Stimulated activated CD4-positive, alpha-beta T cell treated with anti-CD3 and anti-CD28 coated beads, Interleukin-12 subunit alpha, Interleukin-12 subunit beta, amount 100 ng/mL, for 4 hours (primary cell): ENCODE measurements at places on chromosomes 11 and 22.

GRCh38 chr22:23621082-23621780 is 10.9 kb downstream of the DRICH1 start:
- no peak for DNase-seq

- no peak for DNase-seq
Measured at GRCh38 chr11:65008873-65009272, 5.1 kb upstream of the ARL2 start.

- no peak for DNase-seq
Measured at GRCh38 chr22:17803609-17804270, 29.5 kb upstream of the BID start.

GRCh38 chr22:20021196-20022181 is 579 bp downstream of the TANGO2 start:
- no peak for DNase-seq

GRCh38 chr22:36828815-36829214 is 12.0 kb upstream of the PVALB start:
- DNase-seq: no peak

- DNase-seq: no peak
Measured at GRCh38 chr22:46108564-46109473, 41.5 kb upstream of the PPARA start.

GRCh38 chr11:62463121-62463542 is 44.3 kb downstream of the SCGB1A1 start:
- DNase-seq: no peak

GRCh38 chr11:45653277-45653676 is 12.1 kb downstream of the CHST1 start:
- no peak for DNase-seq

DNA sequence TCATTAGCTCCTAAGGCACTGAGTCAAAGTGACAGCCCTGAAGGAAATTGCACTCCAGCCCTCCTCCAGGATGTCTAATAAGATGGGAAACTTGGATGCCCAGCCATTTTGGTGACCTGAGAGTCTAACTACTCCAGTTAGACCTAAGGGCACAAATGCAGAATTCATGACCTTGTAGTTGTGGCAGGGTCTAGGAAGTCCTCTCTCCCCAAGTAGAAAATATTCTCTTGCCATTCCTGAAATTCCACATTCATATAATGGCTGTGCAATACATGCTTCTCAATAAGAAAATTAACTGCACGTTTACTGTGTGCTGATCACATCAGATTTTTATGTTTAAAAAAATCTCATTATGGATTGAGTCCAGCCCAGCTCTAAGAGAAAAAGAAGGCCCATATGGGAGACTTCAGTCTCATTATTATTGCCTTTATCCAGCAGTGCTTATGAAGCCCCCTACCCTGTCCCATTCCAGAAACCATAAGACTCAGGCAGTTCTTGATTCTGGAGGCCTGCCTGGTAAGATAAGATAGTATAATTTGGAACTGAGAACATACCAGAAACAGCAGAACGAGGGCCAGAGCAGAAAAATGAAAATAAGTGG is 133.7 kb upstream of the LDLRAD3 start:
- DNase-seq: no peak

DNA sequence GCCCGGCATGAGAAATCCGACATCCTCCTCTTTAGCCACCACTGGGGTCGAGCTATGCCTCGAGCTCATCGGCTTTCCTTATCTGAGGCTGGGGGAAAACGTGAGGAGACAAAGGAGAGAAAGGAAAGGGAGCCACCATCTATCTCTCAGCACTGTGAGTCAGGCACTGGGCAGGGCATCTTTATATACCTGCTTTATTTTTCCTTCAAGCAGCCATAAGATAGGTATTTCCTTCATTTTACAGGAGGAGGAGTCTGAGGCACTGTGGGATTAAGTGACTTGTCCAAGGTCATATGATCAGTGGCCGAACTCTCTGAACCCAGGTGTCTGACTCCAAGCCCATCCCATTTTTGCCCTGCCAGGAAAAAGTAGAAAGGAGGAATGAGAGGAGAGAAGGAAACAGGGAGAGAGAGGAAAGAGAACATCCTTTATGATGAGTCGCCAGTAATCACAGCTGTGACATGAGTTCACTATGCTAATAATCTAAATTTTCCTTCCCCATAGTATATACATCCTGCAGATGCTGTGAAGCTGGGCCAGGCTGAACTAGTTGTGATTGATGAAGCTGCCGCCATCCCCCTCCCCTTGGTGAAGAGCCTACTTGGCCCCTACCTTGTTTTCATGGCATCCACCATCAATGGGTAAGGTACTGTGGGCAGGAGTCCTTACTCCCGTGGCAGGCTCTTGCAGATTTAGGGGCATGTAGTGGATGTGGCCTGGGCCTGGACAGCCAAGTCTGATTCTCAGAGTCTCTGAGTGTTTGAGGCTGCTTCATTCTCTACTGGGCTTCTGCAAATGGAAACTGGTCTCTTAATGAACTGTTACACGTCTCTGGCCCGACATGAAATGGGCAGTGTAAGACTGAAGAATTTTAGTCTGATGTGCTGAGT is 21.8 kb downstream of the NAT10 start:
- DNase-seq: no peak

GRCh38 chr11:67260406-67260805 is 5.9 kb upstream of the GRK2 start:
- DNase-seq: no peak

GRCh38 chr11:99571094-99571493 is 550.3 kb downstream of the CNTN5 start:
- no peak for DNase-seq

- DNase-seq: no peak
Measured at GRCh38 chr11:134863294-134863693, 451.3 kb upstream of the B3GAT1 start.

GRCh38 chr11:16777613-16777975 is 39.1 kb downstream of the C11orf58 start:
- DNase-seq: no peak

GRCh38 chr11:7116370-7116769 is 27.6 kb downstream of the RBMXL2 start:
- DNase-seq: no peak

DNA sequence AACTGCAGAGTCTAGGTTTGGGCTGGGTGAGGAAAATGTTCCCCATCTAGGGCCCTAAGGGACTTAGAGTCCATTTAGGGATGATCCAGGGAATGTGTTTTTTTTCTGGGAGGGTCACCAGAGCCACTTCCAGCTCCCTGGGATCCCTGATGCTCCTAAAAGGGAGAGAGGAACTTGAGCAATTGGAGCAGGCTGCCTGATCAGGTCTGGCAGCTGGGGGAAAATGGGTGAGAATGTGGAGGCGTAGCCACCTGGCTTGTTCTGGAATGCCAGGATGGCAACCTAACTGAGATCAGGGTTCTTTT is 1.2 kb downstream of the PGAP2 start:
- no peak for DNase-seq

DNA sequence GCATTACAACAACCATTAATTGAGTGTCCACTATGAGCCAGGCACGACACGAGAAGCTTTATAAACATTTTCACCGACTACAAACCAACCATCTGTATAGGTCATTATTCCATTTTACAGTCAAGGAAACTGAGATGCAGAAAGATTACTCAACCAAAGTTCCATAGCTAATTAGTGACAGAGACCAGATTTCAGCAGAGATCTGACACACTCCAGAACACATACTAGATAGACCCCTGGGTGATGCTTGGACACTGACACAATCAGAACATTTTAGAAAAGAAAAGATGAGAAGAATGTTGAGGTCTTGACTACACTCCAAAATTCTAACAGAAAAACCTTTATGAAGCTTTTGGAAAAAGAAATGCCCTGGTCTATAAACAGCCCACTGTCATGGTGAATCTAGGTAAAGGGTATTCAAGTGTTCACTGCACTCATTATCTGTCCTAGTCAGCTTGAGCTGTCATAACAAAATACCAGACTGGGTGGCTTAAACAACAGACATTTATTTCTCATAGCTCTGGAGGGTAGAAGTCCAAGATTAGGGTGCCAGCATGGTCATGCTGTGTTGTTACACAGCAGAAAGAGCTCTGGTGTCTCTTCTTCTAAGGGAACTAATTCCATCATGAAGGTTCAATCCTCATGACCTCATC is 89.0 kb downstream of the RELT start:
- DNase-seq: no peak
